ENCODE measurements at places on chromosomes 6 and 20.

- no peak overlapping the region for H3K27ac ChIP-seq
- no peaks in the 10 kb centered on the region for H3K4me1 ChIP-seq
- H3K27me3 ChIP-seq: no peaks in the 10 kb centered on the region
Measured at GRCh38 chr6:87093199-87093598, 1.7 kb downstream of the CGA start.

DNA sequence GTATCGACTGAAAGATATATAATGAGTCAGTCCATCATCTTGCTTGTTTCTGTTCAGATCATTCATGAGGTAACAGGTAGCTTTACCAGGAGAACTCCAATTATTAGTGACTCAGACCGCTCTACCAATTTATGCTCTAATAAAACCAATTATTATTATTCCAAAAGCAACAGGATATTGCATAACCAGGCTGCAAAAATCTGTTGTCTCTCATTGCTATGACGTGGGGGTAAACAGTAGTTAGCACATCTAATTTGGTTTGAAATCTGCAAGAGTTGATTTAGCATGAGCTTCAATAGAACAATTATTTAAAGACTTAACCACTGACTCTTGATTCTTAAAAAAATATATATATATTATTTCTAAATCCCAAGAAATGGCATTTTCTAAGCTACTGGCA is 90.9 kb upstream of the MAP7 start:
- no peaks in the 10 kb centered on the region for H3K27me3 ChIP-seq
- DNase-seq: no peak
- no peak overlapping the region for H3K27ac ChIP-seq

DNA sequence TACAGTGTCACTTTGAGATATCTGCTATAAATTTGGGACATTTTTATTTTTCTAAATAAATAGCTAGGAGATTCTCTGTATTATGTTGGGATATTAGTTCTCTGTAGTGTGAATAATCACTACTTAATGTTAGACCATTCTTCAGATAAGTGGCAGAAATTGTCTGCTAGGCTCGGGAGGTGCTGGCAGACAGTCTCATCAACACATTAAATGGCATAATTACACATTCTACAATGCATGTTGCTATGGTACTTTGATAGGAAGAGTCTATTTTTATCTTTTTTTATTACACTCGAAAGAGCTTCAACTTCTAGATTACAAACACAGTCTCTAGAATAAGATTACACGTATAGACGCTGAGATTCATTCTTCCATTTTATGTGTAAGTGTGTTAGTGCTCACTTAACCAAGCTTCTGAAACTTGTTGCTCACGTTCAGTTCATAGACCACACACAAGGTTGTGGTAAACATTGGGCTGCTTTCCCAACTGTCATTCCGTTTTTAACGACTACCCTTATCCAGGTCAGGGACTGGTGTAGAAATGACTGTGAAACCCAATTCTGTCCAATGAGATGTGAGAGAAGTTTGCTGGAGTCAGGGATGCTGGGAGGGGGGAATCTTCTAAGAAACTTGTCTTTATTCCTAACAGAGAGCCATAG is 78.6 kb downstream of the TPBG start:
- no peak overlapping the region for H3K27ac ChIP-seq
- no peaks in the 10 kb centered on the region for H3K4me1 ChIP-seq
- no peaks in the 10 kb centered on the region for H3K36me3 ChIP-seq
- DNase-seq: no peak

DNA sequence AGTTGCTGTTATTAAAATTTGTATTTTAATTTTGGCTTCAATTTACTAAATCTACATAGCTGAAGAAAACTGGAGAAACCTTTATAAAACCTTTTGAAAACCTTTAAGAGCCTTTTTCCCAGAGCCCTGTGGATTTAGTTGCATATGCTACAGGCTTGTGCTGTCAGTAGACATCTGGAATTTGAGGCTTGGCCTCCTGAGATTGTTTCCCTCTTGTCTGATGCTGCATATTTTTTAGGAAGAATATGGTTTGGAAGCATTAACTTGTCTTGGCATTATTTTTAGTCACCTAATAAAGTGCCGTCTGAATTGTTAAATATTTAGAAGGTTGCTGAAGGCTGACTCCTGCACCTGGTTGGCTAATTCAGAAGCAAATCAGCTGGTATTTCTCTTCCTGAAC is 369.4 kb downstream of the UTRN start:
- no peak overlapping the region for H3K27ac ChIP-seq
- no peak overlapping the region for H3K4me3 ChIP-seq
- no peak for DNase-seq

GRCh38 chr6:104700371-104701185 is 159.1 kb downstream of the HACE1 start:
- no peak overlapping the region for H3K4me3 ChIP-seq
- DNase-seq: no peak
- H3K27me3 ChIP-seq: no peaks in the 10 kb centered on the region
- H3K27ac ChIP-seq: no peak overlapping the region
- H3K36me3 ChIP-seq: no peaks in the 10 kb centered on the region

DNA sequence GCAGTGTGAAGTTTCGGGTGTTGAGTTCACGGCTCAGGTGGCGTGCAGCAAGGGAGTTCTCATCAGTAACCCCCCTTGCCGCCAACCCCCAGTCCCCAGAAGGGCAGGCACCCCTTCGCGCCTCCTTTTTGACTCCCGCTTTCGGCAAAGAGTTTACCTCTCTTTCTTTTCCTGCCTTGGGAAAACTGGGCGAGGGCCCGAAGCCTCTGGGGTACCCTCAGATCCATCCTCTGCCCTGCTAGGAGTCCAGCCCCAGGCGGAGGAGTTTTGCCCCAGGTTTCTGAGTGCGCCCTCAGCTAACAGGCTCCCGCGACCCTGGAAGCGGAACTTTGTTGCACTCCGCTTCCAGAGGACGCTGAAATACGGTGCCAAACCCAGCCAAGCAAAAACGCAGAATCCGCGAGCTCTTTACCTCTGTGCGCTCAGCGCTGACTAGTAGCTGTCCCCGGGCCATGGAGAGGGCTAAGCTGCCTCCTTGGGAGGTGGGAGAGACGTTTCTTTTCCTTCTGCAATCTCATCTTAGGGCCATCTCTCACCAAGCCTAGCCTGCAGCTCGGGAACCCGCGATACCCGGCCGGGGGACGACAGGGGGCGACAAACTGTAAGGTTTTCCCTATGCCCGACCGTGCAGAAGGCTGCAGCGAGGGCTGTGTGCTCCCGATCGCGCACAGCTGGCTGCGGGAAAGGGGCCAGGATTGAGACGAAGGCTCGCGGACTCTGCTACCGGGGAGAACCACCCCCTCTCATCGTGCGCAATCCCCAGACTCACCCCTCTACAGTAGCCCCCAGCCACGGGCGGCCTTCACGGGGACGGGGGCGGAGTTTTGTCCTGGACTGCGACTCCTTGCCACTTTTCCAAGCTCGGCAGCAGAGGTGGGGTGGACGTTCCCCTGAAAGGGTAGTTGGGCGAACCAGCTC is 2.7 kb upstream of the PAX1 start:
- H3K4me3 ChIP-seq: peak overlapping the region; percentile 36
- no peaks in the 10 kb centered on the region for H3K36me3 ChIP-seq
- H3K27me3 ChIP-seq: peaks cover 6% of the 10 kb centered on the region

DNA sequence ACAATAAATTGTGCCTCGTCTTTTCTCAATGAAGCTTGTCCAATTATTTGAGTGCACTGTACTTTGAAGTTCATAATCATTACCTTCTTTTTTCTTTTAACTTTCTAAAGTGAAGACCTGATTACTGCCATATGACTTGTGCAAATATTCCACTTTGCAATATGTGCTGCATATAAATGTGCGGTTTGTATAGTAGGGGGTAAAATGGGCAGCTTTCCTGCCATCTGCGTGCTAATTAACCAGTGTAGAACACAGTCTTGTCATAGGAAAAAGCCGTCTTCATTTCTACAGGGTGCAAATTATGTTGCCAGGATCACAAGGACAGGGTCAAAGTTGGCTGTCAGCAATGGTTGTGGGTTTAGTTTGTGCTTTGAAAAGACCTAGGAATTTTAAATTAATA is 397.0 kb downstream of the NKAIN2 start:
- H3K27ac ChIP-seq: no peak overlapping the region
- no peaks in the 10 kb centered on the region for H3K4me1 ChIP-seq
- no peak overlapping the region for H3K4me3 ChIP-seq

DNA sequence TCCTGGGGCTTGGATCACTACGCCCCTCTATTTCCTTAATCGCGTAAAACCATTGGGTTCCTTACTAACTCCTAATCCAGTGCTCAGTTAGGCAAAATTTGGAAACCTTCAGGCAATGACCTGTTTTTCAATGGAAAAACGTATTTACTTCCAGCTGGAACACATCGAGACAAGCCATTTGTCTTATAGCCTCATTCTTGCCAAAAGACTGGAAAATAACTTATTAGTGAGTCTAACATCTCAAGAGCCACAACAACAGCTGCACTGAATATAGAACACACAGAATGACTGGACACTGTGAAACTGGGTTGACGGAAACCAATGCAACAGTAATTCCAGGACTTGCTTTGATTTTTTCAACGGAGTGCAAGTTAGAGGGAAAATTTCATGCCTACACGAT is 125.2 kb upstream of the MAP3K7 start:
- no peaks in the 10 kb centered on the region for H3K36me3 ChIP-seq
- H3K27ac ChIP-seq: no peak overlapping the region
- H3K4me3 ChIP-seq: no peak overlapping the region
- no peaks in the 10 kb centered on the region for H3K27me3 ChIP-seq
- no peaks in the 10 kb centered on the region for H3K4me1 ChIP-seq

DNA sequence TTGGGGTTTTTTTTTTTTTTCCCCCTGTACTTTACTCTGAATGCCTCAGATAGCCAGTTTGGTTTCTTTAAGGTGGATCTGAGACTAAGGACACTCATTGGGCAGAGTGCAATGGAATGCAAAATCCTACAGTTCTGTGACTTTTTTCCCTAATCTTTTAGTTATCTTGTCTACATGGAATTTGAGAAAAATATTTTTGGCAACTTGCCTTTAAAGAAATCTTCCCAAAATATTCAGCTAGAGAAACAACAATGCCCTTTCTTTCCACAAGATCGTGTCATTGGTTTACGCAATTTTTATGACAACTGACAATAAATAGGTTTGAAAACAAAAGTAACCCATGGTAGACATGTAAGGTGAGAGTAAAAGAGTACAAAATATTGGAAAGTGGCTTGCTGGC is 171.7 kb upstream of the LAMP5 start:
- no peak overlapping the region for H3K4me3 ChIP-seq
- no peaks in the 10 kb centered on the region for H3K36me3 ChIP-seq
- H3K4me1 ChIP-seq: peaks cover 6% of the 10 kb centered on the region
- H3K27ac ChIP-seq: no peak overlapping the region

GRCh38 chr6:127305741-127306140 is 37.7 kb downstream of the ECHDC1 start:
- H3K27me3 ChIP-seq: no peaks in the 10 kb centered on the region
- DNase-seq: no peak
- H3K4me3 ChIP-seq: no peak overlapping the region
- H3K36me3 ChIP-seq: peaks cover 8% of the 10 kb centered on the region

GRCh38 chr6:87742106-87742505 is 40.1 kb upstream of the AKIRIN2 start:
- H3K27me3 ChIP-seq: no peaks in the 10 kb centered on the region
- DNase-seq: no peak
- H3K4me1 ChIP-seq: peaks cover 2% of the 10 kb centered on the region

DNA sequence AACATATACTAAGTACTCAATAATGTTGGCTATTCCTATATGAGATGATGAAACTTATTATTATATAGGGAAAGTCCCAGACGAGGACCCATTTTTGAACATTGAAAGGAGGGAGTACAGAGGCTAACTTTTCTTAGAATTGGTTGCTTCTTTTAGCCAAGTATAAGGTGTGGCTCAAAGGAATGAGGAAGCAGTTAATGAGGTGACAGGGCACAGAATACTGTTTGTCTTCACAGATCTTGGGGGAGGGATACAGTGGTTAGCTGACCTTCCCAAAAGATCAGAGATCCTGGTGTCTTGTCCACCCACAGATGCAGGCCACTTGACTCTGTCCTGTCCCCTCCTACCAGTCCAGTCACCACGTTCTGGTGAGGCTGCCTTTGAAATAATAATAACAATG is 67.8 kb upstream of the EPB41L1 start:
- H3K4me1 ChIP-seq: peaks cover 10% of the 10 kb centered on the region
- no peak overlapping the region for H3K4me3 ChIP-seq
- no peaks in the 10 kb centered on the region for H3K36me3 ChIP-seq
- H3K27ac ChIP-seq: no peak overlapping the region

DNA sequence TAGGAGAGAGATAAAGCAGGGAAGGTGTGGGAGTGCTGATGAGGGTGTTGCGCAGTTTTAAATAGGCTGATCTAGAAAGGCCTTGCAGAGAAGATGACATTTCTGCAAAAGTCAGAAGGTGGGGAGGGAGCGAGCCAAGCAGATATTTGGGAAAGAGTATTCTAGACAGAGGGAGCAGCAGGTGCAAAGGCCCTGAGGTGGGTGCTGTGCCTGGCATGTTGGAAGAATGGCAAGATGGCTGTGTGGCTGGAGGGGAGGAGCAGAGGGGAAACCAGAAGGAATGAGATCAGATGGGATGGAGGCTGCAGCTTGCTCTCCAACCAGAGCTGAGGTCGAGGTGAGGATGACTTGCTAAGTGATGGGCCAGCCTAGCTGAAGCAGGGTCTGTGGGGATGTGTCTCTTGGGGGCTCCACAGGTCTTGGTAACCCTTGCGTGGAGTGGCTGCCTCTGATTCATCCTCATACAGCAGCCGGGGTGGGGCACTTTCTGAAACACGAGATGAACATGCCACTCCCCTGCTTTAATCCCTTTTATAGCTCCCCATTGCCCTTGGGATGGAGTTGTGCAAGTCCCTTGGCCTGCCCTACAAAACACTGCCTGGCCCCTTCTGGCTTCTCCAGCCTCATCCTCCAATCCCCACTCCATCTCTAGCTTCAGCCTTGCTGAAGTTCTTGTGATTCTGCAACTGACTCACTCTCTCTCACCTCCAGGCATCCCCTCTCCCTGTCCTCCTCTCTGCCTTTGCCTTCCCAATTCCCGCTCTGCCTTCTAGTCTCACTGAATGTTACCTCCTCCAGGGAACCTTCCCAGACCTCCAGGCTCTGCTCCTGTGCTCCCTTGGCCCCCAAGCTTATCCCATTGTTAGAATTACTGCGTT is 94.1 kb downstream of the CDH22 start:
- H3K27me3 ChIP-seq: no peaks in the 10 kb centered on the region
- H3K36me3 ChIP-seq: no peaks in the 10 kb centered on the region
- H3K4me3 ChIP-seq: no peak overlapping the region
- no peak for DNase-seq
- H3K4me1 ChIP-seq: peaks cover 6% of the 10 kb centered on the region
- no peak overlapping the region for H3K27ac ChIP-seq

GRCh38 chr20:41939659-41940058 is 321.5 kb upstream of the CHD6 start:
- DNase-seq: no peak
- H3K4me1 ChIP-seq: no peaks in the 10 kb centered on the region
- H3K27me3 ChIP-seq: no peaks in the 10 kb centered on the region
- H3K4me3 ChIP-seq: no peak overlapping the region

DNA sequence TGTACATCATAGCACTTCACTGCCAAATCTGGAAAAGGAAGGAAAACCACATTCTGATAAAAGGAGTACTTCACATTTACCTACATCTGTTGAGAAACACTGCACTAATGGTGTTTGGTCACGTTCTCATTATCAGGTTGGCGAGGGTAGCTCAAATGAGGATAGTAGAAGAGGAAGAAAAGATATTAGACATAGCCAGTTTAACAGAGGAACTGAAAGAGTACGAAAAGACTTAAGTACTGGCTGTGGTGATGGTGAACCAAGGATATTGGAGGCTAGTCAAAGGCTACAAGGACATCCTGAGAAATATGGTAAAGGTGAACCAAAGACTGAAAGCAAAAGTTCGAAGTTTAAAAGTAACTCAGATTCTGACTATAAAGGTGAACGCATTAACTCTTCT is 32.0 kb upstream of the GJA10 start:
- no peaks in the 10 kb centered on the region for H3K4me1 ChIP-seq
- H3K27me3 ChIP-seq: no peaks in the 10 kb centered on the region
- H3K4me3 ChIP-seq: no peak overlapping the region
- no peak overlapping the region for H3K27ac ChIP-seq
- H3K36me3 ChIP-seq: peaks cover 87% of the 10 kb centered on the region
